ENCODE measurements at places on chromosomes 2 and 18.
A peak's percentile ranks its signal among the peaks of the same experiment; 100 is the strongest.

DNA sequence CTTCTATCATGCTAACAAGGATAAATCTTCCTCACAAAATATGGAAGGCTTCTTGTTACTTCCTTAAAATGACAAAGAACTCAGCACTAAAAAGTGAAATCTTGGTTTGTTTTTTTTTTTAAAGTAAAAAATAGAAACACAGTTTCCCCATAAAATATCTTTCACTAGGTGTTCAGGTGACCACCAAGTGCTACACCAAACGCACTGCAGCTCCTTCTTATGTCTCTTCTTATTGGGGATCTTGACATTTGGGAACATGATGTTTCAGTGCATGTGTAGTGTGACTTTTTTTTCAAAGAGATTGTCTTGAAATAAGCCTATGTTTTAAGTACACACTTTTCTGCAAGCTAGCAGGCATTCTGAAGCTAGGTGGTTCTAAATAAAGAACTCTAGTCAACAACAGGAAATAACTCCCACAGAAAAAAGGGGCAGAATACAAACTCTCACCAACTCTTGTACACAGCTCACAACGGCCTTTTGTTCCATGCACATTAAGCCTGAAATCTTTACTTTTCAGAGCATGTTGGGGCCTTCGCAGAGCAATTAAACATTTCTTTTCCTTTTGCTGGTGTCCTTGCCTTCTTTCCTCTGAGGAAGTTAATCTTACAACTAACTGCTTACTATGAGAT lies 13.2 kb upstream of the SERTAD2 start:
- DNase-seq = no peak

- no peak for DNase-seq
Measured at GRCh38 chr2:40420478-40420877, 31.4 kb downstream of the SLC8A1 start.

GRCh38 chr2:24471662-24472061 lies 19.4 kb upstream of the NCOA1 start:
- peak; percentile 22 for DNase-seq

- DNase-seq = no peak
Measured at GRCh38 chr2:20836521-20836920, 13.6 kb upstream of the LDAH start.

- DNase-seq = no peak
Measured at GRCh38 chr2:230742781-230743180, 30.1 kb downstream of the CAB39 start.

DNA sequence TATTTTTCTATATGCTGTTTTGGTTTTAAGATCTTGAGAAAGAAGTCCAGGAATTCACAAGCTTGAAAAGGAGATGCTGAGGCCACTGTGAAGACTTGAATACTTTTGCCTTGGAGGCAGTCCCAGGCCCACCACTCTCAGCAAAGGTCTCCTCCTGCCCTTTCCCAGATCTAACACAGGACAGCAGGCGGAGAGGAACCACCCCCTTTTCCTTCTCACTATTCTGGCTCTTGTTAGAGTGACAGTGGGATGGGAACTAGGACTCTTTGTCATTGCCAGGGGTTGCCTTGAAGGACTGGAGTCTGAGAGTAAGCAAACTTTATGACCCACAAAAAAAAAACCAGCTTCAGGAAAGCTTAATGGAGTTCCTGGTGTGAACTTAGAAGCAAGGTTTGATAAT lies 54.7 kb downstream of the E2F6 start:
- no peak for DNase-seq

GRCh38 chr2:158179660-158180059 lies 78.0 kb downstream of the UPP2 start:
- DNase-seq = no peak

DNA sequence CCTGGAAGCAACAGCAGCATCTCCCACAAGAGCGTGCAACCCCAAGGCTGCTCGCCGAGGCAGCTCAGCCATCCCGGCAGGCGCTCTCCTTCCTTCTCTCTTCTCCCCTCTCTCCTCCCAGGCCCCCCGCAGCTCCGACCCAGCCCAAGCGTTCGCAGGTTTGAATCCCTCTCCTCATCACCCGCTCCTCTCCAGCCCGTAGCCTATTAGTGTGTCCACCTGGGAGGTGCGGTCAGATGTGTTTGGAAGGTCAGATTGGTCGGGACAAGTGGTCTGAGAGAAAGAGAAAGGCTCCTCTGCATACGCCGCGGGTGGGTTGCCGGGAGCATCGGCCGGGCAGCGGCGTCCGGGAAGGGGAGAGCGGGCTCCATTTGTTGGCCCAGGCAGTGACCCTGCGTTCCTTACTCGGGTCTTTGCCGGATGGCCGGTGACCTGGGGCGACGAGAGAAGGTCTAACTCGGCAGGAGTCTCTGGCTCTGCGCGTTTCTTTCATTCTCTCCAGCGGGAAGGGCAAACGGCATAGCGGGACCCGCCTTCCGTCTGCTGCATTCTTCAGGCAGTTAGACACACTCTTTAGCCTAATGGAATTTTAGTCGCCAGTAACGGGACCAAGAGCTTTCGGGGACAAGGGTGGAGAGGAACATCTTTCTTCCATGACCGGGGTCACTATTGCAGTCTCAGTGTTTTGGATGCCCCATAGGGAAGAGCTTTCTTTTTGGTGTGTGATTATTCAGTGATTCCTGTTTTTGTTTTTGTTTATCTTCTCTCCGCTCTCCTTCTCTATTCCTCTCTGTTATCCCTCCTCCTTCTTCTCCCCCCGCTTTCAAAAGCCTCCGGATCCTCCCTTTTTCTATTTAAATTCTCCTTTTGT lies 1.1 kb upstream of the TMEFF2 start:
- peak; percentile 28 for DNase-seq

DNA sequence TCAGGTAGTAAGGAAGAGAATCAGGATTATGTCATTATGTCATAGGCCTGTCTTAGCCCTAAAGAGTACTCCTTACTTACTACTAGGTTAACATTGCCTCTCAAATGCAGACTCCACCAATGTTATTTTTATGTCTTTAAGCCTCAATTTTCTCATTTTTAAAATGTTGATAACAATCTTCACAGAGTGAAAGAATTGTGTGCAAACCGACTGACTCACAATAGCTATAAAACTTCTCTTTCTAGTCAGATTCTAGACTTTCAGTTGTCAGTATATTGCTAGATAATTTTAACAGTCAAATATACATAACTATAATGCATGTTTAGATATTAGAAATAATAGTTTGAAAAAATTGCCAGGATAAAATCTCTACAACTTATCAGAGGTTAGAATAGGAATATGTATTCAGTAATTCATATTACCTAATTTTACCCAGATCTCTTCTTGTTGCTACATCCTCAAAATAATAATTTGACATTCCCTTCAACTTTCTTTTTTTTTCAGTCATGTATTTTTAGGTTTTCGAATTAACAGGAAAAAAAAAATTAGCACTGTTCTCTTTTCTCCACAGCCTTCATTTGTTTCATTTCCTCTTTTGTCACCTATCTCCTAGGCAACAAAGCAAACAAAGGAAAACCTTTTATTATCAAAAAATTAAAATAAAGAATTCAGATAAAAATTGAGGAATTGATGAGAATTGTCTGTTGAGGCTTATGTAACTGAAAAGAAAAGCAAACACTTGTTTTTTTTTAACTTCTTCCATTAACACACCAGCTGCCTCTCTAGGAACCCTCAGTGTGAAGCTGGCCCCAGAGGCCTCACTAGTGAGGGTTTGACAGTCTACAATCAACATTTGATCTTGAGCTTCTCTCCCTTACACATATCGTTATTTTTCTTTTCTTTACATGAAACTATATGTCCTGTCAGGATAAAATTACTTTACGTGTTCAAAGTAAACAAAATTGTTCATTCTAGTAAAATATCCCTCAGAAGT lies 279.0 kb downstream of the CALCRL start:
- DNase-seq = no peak

DNA sequence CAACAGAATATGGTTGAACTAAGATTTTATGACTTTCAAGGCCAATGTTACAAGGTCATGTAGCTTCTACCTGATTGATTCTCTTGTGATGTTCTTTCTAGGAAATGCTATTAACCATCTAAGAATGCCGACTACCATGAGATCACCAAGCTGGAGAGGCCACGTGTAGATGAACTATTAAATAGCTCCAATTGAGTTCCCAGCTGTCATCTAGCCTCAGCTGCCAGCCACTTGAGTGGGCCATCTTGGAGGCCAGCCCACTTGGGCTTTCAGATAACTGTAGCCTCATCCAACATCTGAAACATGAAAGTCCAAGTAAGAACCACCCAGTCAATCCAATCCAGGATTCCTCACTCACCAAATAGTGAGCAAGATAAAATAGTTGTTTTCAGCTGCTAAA lies 376.9 kb upstream of the TMEFF2 start:
- no peak for DNase-seq

GRCh38 chr2:202095235-202095634 lies 22.2 kb downstream of the KIAA2012 start:
- no peak for DNase-seq

- DNase-seq = no peak
Measured at GRCh38 chr18:23363865-23364570, 89.1 kb upstream of the RIOK3 start.

GRCh38 chr2:24813691-24814137 lies 20.5 kb downstream of the CENPO start:
- DNase-seq = no peak

DNA sequence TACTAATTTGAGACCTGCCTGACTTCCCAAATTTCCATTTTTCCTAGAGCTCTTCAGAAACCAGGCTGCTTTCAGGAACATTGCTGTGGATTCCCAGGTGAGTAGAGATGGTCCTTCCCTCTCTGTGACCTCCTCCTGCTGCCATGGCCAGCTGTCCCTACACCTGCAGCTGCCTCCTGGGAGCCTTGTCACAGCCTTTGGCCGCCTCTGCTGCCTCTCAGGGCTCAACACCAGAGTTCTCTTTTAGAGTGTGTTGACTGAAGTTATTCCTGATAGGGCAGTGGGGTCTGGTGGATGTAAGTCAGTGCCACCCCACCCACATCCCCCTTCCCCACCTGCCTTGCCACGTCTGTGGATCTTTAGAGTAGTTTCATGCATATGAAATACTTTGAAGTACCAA lies 22.9 kb downstream of the SPATS2L start:
- no peak for DNase-seq

DNA sequence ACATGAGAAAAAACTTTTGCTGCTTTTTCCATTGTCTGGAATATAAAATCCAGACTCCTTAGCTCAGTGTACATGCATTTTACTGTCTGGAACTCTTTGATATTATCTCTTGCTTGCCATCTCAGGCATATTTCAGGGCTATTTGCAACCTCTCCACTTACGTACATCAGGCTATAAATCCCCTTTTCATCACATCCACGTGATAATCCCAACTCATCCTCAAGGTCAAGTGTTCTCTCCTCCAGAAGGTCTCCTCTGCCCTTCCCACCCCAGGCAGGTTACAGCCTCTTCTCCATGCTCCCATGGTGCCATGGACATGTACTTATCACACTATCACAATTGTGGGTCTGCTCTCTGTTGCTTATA lies 202.5 kb upstream of the RBMS1 start:
- DNase-seq = no peak

- no peak for DNase-seq
Measured at GRCh38 chr2:217360111-217360510, 500.2 kb upstream of the TNP1 start.

- DNase-seq = no peak
Measured at GRCh38 chr2:16202266-16203020, 262.1 kb downstream of the MYCN start.

GRCh38 chr2:77395011-77395410 lies 127.2 kb downstream of the LRRTM4 start:
- DNase-seq = no peak

DNA sequence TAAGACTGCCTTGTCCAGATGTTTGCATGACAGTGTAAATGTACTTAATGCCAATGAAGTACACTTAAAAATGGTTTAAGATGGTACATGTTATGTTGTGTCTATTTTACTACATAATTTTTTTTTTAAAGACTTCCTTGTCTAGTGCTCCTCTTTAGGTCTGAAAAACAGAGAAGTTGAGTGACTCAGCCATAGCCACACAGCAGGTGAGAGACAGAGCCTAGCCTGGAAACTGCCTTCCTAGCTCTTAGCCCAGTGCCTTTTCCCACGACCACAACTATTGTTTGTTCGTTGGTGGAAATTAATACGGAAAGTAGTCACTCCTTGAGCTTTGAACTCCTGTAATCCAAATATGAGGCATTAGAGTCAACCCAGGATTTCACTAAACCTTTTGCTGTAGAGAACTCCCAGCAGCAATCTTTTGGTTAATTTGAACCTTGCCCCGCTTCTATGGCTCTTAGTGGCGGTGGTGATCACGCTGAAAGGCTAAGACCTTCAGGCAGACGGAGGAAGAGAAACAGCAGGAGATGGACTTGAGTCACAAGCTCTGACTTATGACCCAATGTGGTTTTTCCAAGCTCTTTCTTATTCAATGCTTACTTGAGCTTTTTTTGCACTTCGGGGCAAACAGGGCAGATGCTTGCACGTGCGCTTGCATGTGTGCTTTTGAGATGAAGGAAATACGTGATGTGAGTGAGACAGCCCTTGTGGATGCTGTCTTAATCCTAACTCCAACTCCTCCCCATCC lies 21.2 kb downstream of the TRIB2 start:
- no peak for DNase-seq

DNA sequence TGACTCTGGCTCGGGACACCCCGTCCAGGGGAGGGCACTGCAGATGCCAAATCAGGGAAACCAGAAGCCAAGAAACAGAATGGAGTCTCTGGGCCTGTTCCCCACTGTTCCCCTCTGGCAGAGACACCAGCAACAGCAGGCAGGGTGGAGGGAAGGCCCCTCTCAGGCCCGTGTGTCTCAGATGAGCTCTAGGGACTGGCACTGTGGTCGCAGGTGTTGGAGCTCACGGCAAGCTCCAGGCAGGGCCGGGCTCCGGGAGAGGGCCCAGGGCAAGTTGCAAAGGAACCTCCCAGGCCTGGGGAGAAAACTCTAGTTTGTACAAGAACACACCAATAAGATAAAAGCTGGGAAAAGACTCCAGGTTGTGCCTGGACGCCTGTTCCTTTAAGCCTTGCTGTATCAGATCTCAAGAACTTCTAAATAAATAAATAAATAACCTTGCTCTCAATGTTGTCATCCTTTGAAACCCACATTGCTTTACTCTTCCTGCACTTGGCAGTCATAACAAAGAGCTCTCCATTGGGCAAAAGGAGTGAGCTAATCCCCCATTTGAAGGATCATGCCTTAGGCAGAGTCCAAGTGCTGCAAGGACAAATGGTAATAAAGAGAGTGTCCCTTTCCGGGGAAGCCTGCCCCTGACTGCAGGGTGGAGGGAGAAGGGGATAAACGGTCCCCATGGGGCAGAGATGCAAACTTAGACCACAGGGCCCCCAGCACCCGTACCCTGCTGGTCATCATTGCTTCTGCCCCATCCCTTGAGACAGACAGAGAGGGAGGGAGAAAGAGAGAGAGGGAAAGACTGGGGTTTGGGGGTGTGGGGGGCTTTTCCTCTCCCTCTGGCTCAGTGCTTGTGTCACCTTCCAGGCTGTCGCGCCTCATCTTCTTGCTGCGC lies 33.3 kb downstream of the CNGA3 start:
- DNase-seq = no peak

GRCh38 chr2:171410101-171410500 lies 23.7 kb downstream of the METTL8 start:
- DNase-seq = no peak

DNA sequence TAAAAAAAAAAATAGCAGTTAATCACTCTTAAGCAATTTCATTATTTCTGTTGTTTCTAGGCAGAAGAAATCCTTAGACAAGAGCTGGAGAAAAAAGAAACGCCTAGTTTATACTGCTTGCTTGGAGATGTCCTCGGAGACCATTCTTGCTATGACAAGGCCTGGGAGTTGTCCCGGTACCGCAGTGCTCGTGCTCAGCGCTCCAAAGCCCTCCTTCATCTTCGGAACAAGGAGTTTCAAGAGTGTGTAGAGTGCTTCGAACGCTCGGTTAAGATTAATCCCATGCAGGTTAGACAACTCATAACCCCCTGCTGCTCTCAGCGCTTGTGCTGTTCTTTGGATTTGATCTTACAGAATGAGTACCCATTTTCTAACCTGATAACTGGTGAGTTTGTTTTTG lies 130.4 kb downstream of the TTC27 start:
- DNase-seq = no peak
